Stimulated activated CD4-positive, alpha-beta T cell treated with anti-CD3 and anti-CD28 coated beads, Interleukin-4, amount 100 ng/mL, for 48 hours (primary cell): ENCODE measurements at places on chromosomes 12 and 14.

- no peak for DNase-seq
These were observed 378.3 kb downstream of the BCL11B start for GRCh38 chr14:98893675-98894074.

DNA sequence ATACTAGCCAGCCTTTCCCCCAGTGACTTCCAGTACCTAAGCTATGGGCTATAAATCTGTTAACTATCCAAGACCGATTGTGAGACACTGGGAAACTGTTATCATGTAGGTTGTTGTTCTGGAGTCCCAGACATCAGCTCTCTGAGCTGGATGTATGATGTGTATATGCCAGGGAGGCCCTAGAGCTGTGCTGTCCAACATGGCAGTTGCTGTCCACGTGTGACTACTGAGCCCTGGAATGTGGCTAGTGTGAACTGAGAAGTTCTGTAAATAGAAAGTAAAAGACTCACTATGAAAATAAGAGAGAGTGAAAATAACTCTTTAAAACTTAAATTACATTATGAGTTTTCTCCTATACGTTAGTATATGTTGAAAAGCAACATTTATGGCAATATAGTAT lies 755.8 kb upstream of the FBXO33 start:
- no peak for DNase-seq

DNA sequence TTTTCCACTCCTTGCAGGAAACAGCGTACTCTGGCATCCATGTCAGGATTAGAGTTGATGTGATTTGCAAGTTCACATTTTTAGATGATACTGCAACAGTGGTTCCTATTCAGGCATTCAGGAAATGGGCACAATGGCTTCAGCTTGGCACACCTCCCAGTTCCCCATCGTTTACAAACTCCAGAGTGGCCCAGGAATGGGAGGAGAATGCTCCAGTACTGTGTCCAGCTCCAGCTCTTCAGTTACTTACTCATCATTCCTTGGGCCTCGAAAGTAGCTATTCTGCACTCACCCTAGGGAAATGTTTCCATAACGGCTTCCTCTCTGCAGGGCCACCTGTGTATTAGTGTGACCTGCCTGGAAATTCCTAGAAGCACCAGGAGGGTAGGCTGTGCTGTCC lies 239.7 kb upstream of the RGS6 start:
- no peak for DNase-seq

DNA sequence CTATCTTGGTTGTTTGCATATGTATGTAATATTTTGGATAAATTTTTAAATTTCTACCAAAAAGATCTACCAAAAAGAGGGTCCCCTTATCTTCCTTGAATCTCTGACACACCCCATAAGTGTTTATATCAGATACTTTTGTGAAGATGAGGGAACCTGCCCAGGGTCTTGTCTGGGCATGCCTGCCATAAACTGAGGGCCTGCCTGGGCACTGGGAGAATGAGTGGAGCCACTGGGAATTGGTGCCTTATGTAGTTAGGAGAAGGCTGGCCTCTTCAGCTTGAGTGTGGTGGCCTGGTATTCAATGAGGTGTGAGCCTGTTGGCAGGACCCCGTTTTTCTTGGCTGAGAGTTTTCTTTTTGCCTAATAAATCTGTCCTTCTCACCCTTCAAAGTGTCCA lies 46.5 kb downstream of the OR9K2 start:
- DNase-seq, result no peak

DNA sequence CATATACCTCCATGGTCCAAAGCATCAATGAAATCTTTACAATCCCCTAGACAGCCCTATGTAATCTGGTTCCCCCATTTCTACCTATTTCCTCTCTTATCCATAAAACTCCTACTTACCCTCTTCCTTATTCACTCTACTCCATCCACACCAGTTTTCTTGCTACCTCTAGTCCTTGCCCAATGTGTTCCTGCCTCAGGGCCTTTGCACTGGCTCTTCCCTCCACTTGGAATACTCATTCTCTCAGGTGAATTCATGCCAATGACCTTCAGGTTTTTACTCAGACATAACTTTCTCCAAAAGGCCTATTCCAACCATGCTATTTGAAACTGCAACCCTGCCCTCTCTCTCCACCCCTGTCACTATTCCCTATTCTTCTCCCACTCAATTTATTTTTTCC lies 138.7 kb upstream of the KRR1 start:
- no peak for DNase-seq

- DNase-seq, result no peak
These were observed 5.7 kb downstream of the SERPINA9 start for GRCh38 chr14:94470311-94470710.

DNA sequence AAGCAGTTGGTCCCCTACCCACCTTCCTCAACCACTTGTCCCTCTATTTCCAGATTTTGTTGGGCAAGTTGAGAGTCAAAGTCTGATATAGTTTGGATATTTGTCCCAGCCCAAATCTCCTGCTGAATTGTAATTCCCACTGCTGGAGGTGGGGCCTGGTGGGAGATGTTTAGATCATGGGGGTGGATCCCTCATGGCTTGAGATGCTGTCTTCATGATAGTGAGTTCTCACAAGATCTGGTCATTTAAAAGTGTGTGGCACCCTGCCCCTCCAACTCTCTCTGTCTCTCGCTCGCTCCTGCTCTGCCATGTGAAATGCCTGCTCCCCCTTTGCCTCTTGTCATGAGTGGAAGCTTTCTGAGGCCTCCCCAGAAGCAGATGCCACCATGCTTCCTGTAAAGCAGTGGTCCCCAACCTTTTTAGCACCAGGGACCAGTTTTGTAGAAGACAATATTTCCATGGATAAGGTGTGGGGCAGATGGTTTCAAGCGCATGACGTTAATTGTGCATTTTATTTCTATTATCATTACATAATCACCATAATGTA lies 37.3 kb upstream of the BCL11B start:
- no peak for DNase-seq

GRCh38 chr12:50626026-50626425 lies 121.2 kb downstream of the DIP2B start:
- DNase-seq, result no peak

DNA sequence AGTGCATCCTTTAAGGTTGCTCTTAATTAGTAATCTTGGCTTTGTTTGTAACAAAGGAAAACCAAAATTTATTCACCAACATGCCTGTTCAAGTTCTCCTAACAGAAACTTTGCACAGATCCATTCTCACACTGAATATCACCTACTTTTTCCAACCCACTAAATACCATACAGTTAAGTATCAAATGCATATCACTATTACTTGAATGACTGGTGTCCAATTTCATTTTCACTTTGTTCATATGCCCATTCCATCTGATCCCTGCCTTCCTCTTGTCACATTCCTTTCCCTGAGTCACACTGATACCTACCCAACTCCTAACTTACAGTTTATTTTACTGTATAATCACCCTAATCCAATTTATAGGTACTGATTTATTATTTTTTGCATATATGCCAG lies 286.4 kb downstream of the NELL2 start:
- no peak for DNase-seq

GRCh38 chr12:92492291-92492690 lies 210.5 kb upstream of the PLEKHG7 start:
- DNase-seq, result no peak

- no peak for DNase-seq
These were observed 9.2 kb upstream of the ARG2 start for GRCh38 chr14:67610491-67610890.

DNA sequence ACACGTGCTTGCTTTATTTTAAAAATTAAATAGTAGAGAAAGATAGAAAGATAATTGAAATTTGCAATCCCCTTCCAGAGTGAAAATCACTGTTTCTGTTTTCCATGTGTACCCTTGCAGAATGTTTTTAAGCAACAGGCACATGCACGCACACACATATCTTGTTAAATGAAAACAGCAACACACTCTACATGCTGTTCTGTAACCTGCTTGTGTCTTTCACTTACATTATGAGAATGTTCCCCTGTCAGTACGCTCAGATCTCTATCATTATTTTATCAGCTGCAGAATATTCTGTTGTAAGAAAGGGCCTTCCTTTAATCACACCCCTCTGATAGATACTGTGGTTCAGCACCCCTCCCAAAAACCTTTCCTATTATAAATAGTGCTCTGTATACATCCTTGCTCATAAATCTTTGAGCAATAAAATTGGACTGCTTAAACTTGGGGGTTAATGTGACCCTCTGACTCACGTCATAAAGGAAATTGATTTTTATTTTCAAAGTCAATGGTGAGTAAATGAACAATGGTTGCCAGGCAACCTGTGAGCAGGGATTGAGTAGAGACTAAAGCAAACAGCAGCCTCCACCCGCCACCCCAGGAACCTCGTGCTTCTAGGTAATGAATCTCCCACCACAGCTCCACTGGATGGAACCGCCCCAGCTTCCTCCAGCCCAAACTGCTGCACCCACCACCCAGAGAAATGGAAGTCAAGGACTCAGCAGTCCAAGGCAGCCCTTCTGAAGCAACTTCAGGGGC lies 31.9 kb upstream of the CHGA start:
- DNase-seq, result no peak

DNA sequence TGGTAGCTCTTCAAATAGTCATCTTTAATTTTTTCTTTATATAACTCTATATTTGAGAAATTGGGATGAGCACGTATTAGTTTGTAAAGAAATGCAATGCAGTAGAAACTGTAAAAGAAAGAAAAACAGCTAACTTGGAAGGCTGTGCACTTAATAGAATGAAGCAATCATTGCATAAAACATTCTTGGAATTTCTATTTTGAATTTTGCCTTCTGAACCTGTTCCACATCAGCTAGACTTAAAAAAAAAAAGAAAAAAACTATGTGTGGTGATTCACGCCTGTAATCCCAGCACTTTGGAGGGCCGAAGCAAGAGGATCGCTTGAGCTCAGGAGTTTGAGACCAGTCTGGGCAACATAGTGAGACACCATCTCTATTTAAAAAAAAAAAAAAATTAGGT lies 29.4 kb downstream of the SCN8A start:
- no peak for DNase-seq

- no peak for DNase-seq
These were observed 31.9 kb downstream of the MMAB start for GRCh38 chr12:109541413-109541726.

- peak; percentile 92 for DNase-seq
These were observed 43.0 kb downstream of the EVL start for GRCh38 chr14:100108042-100108825.

- no peak for DNase-seq
These were observed 45.7 kb upstream of the VASH1 start for GRCh38 chr14:76715511-76716081.

DNA sequence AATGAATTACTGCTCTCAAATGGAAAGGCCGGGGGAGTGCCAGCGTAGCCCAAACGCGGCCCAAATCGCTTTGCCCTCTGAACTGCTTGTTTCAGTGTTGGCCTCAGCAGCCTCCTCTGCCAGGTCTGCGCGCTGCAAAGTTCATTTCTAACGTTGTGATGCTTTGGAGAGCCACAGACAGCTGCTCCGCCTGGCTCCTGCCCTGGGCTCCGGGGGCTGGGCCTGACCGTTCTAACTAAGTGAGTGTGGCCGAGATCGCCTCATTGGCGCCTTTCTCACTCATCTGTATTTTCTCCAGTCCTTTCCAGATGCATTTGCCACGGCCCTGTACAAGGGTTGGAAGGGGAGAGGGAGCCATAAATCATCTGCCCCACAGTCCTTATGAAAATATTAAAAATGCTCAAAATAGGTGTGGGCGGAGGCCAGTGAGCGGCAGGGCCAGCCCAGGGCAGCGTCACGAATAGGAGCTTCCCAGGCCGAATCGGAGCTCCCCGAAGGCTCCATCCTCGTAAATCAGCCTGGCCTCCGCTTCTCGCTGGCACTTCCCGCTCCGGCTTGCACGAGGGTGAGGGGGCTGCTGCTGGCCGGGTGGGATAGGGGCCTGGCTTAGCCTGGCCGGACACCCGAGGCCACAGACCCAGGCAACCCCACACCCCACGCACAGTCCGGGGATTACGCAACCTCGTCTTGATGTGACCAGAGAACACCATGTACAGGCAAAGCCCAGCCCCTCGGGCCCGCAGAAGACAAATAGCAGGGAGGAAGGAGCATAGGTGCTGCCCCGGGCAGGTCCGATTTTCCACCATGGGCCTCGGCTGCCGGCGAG lies 196.6 kb upstream of the DIO3 start:
- DNase-seq, result no peak

- no peak for DNase-seq
These were observed 8.0 kb downstream of the LRRC74A start for GRCh38 chr14:76834241-76834661.

- no peak for DNase-seq
These were observed 3.8 kb downstream of the PZP start for GRCh38 chr12:9204380-9204779.

- DNase-seq, result no peak
These were observed 33.8 kb downstream of the ZFP36L1 start for GRCh38 chr14:68759017-68759560.

DNA sequence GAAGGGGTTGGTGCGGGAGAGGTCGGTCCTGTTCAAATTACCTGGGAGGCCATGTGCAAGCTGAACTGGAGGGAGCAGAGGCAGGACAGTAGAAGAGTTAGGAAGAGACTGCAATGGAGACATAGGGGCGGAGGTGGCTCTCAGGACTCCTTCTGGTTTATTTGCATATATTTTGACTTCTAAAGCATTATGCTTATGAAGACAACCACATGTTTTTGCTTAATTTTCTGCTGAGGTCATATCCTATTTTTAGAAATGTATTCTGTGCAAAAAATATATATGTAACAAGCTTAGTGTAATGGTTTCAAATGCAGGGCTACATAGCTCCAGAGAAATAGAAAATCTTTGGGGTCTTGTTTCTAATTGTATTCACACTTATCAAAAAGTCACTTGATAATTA lies 137.0 kb upstream of the MDM1 start:
- DNase-seq, result no peak

- DNase-seq, result no peak
These were observed 183.1 kb downstream of the TMEM121 start for GRCh38 chr14:105709281-105710118.

DNA sequence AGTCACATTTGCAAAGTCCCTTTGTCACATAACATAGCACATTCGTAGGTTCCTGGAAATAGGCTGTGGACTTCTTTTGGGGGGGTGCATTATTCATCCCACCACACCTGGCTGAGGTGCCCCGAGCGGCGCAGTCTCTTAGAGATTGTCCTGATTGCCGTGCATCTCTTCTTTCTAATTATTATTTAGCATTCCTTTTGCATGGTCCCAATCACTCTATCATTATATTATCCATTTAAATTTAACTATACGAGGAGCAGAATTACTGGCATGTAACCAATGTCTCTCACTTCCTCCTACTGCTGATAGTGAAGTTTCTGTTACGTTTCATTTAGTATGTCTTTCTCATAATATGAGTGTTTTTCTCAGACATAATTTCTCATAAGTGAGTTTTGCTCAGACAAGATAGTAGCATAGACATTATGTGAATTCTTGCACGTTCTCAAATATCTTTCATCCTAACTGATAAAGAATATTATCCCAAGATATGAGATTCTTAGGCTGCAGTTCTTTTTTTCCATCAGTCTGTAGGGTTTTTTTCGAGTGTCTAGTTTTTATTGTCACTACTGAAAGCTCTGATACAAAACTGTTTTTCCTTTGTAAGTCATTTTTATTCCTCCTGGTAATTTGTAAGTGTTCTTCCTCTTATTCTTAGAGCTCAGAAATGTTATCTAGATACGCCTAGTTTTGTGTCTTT lies 444.3 kb downstream of the NELL2 start:
- no peak for DNase-seq

GRCh38 chr12:70070494-70071007 lies 172.7 kb upstream of the CNOT2 start:
- no peak for DNase-seq
